Thoracic aorta (tissue), 2 donors: ENCODE measurements at places on chromosomes 2 and 18.

GRCh38 chr18:61471541-61471940, 138.3 kb downstream of the CDH20 start:
- no peak overlapping the region for H3K27ac ChIP-seq
- H3K4me3 ChIP-seq = no peak overlapping the region
- H3K36me3 ChIP-seq = no peaks in the 10 kb centered on the region
- no peak for DNase-seq

DNA sequence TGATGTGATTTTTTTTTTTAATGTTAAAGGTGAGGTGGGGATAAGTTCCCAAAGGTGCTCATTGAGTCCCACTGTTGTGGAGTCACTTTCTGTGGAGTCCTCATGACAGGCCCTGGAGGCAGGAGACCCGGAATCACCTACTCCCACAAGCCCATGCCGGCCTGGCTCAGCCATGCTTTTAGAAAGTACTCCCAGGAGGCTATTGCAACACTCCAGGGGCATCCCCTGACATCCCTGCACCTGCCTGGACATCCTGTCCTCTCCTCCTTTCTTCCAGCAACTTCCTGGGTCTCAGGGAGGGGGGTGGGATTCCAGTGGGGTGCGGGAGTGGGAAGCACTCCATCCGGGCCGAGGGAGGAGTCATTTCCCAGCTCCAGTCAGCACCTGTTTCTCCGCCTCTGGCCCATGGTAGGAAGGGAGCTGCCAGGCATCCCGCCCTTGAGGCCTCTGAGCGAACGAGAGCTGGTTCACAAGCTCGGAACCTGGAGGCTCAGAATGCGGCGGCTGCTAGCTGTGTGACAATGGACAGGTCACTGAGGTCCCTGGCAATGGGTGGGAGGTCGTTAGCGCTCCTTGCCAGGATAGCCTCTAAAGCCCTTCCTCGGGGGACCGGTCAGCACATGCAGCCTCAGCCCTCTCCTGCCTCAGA, 163.9 kb upstream of the ID2 start:
- no peak overlapping the region for H3K27ac ChIP-seq
- H3K4me3 ChIP-seq = no peak overlapping the region
- H3K36me3 ChIP-seq = no peaks in the 10 kb centered on the region
- no peaks in the 10 kb centered on the region for H3K27me3 ChIP-seq

DNA sequence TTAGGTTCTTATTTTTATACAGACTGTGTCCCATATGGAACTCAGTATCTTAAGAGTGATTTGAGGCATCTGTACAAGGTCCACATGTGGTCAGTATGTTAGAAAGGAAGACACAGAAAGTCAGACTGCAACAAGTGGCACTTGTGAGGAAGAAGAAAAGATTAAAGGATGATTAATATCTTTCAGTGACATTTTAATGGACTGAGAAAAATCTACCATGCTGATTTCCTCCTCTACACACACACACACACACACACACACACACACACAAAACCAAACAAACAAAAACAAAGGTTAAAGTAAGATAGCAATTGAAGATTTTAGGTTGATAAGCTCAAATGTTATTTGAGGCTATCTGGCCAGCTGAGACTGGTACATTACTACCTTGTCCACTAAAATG, 94.5 kb upstream of the CHRNA1 start:
- H3K4me1 ChIP-seq = no peaks in the 10 kb centered on the region
- no peak for DNase-seq
- H3K27ac ChIP-seq = no peak overlapping the region
- H3K36me3 ChIP-seq = no peaks in the 10 kb centered on the region
- no peaks in the 10 kb centered on the region for H3K27me3 ChIP-seq

DNA sequence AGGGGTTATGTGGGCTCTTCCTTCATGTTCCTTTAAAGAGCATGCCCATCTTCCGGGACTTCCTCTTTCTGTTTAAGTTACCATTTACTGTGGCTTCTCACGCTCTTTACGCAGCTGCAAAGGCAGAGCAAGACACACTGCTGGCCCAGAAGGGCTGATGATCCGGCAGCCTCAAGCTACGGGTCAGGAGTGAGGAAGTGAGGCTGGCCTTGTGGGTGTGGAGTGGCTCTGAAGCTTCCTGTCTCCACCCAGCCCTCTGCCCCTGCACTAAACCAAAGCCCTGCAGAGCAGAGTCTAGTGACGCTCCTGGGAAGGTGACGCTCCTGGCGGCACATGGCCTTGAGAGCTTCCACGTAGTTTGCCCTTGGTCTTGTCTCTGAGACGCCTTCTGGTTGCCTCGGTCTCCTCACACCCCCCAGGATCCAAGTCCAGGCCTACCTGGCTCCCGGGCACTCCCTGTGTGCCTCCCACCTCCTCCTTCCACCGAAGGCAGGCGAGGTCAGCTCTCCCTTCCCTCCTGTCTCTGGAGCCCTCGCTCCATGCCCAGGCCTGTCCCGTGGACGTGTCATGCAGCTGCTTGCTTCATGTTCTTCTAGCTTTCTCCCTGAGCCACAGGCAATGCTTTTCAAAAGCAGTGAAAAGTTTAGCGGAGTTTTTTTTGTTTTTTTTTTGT, 50.3 kb downstream of the ARL4C start:
- H3K4me3 ChIP-seq = no peak overlapping the region
- H3K27me3 ChIP-seq = no peaks in the 10 kb centered on the region
- no peaks in the 10 kb centered on the region for H3K36me3 ChIP-seq

- no peaks in the 10 kb centered on the region for H3K27me3 ChIP-seq
- H3K27ac ChIP-seq = no peak overlapping the region
- no peak for DNase-seq
- H3K4me3 ChIP-seq = no peak overlapping the region
These were observed 419.0 kb downstream of the NBAS start for GRCh38 chr2:15142069-15142689.

GRCh38 chr18:46073474-46074331, 1.6 kb upstream of the PSTPIP2 start:
- no peak for DNase-seq
- no peaks in the 10 kb centered on the region for H3K36me3 ChIP-seq
- no peak overlapping the region for H3K4me3 ChIP-seq
- H3K4me1 ChIP-seq = peaks cover 25% of the 10 kb centered on the region
- H3K27me3 ChIP-seq = no peaks in the 10 kb centered on the region
